ENCODE measurements at places on chromosomes 3 and 15. TPM values are rescaled to one million over a fixed set of nuclear protein-coding genes. Genes with fewer than 3 reads are reported as not detected.

- DNase-seq = no peak
Observed at GRCh38 chr3:189779166-189779565, 148.0 kb downstream of the TP63 start.

GRCh38 chr3:114879059-114880031 lies 267.7 kb downstream of the ZBTB20 start:
- no peak for DNase-seq

DNA sequence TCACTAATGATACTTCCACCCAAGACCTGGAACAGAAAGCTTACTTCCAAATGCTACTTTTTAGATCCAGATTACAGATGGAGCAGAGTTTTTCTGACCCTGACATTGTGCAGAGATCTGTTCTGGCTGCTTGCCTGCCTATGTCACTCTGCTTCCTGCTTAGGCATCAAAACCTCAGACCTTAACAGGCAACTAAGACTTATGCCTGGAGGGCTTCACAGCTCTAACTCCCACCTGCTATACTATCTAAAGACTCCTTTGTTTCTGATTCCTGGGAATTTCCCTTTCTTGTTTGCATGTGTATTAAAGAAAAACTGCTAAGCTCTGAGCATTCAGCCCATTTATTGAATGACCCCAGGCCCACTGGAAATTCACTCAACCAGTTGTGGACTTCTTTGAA lies 157.4 kb upstream of the NPHP3 start:
- DNase-seq = no peak

The ACKR4 gene
- 0.64 TPM for total RNA-seq

The NMNAT3 gene
- 8.9 TPM for total RNA-seq

The ASB14 gene
- total RNA-seq = 0.76 TPM

The GP9 gene
- total RNA-seq = not detected
